ENCODE measurements at places on chromosomes 1 and 21. TPM values are rescaled to one million over a fixed set of nuclear protein-coding genes. Genes with fewer than 3 reads are reported as not detected.

Gene C1QTNF12
- total RNA-seq, result 4.1 TPM

GRCh38 chr21:34344584-34344983 is 19.2 kb upstream of the KCNE2 start:
- DNase-seq, result no peak

- DNase-seq, result no peak
Observed at GRCh38 chr1:72845381-72845780, 563.0 kb upstream of the NEGR1 start.

Gene S100A14
- total RNA-seq, result 0.16 TPM

Gene BTG2
- total RNA-seq, result 137 TPM

GRCh38 chr1:9850442-9851162 is 26.8 kb upstream of the CLSTN1 start:
- no peak for DNase-seq

GRCh38 chr1:22075718-22076117 is 23.2 kb downstream of the CDC42 start:
- no peak for DNase-seq

DNA sequence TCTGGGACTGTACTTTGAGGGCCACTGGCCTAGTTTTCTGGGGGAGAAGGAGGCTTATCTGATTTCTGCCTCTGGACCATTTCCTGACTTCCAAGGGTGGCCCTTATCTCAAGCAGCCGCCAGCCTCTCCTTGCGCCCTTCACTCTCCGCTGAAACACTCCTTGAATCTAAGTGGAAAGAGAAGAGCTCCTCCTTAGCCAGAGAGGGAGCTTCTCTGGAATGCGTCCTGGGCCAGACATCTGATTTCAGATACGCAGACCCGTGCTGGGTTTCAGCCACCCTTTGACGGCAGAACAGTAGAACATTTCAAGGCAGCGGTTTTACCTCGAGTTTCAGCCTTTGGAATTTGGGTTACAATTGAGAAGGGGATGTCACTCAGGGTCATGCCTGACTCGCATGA is 308.0 kb downstream of the CAMTA1 start:
- no peak for DNase-seq

Gene RHCE
- total RNA-seq, result not detected

Gene SLC35F3
- 8.2 TPM for total RNA-seq

DNA sequence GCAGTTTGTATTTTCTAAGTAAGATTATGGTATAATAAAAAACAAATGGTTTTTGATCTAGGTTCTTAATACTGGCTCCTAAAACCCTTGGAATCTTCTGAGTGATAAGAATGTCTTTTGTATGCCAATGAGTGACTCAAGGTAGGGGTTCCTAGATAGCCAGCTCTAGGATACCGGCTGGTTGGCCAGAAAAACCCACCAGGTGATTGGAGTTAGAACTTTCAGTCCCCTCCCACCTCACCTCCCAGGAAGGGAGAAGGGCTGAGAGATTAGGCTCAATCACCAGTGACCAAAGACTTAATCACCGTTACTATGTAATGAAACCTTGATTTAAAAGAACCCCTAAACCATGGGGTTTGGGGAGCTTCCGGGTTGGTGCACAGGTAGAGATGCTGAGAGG is 8.7 kb upstream of the BRDT start:
- no peak for DNase-seq
